ENCODE measurements at places on chromosomes 7 and 10. TPM values are rescaled to one million over a fixed set of nuclear protein-coding genes. Genes with fewer than 3 reads are reported as not detected.

DNA sequence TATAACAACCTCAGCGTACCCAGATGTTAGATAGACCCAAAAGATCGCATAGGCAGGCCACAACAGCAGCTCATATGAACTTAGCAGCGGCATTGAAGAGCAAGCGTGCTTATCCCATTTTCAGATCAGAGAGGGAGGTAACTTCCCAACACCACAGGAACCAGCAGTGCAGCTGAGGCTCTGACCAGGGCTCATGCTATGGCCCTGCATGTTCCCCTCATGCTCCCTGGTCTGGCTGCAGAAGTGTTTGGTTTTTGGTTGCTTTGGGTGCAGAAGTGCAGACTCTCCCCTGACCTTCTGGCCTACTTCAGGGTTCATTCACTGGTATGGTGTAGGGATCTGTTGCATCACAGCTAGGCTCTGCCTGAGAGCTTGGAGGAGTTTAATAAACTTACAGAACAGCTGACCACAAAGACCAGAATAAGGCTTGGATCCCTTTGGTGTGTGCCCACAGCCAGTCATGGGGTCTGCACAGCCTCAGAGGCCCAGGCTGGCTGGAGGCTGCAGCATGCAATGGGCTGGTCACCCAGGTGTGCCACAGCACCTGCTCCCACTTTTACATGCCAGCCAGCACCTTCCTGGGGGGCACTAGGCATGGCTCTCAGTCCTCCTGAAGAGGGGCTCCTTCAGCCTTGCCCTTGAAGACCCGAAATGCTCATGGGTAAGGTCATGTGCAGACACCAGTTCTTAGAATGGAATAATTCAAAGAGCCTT is 9.1 kb upstream of the CXCL12 start:
- no peaks in the 10 kb centered on the region for H3K36me3 ChIP-seq
- H3K4me1 ChIP-seq, result peaks cover 2% of the 10 kb centered on the region
- H3K27me3 ChIP-seq, result no peaks in the 10 kb centered on the region
- no peak for DNase-seq
- no peak overlapping the region for H3K27ac ChIP-seq

- no peaks in the 10 kb centered on the region for H3K27me3 ChIP-seq
- H3K27ac ChIP-seq, result peak overlapping the region; percentile 57
- DNase-seq, result no peak
- H3K36me3 ChIP-seq, result no peaks in the 10 kb centered on the region
- peaks cover 43% of the 10 kb centered on the region for H3K4me1 ChIP-seq
These were observed 178.4 kb downstream of the ARHGAP12 start for GRCh38 chr10:31749981-31750840.

- H3K27me3 ChIP-seq, result no peaks in the 10 kb centered on the region
- no peaks in the 10 kb centered on the region for H3K36me3 ChIP-seq
- peak; percentile 87 for DNase-seq
- no peak overlapping the region for H3K4me3 ChIP-seq
These were observed 67.3 kb upstream of the KLF6 start for GRCh38 chr10:3852147-3852904.

- no peak overlapping the region for H3K4me3 ChIP-seq
- H3K36me3 ChIP-seq, result no peaks in the 10 kb centered on the region
- no peak overlapping the region for H3K27ac ChIP-seq
- DNase-seq, result no peak
- H3K4me1 ChIP-seq, result no peaks in the 10 kb centered on the region
These were observed 96.5 kb upstream of the FAM20C start for GRCh38 chr7:95863-96260.

The ANXA8L1 gene
- total RNA-seq, result 8.6 TPM

- H3K4me1 ChIP-seq, result peaks cover 33% of the 10 kb centered on the region
- no peaks in the 10 kb centered on the region for H3K36me3 ChIP-seq
- DNase-seq, result no peak
- no peak overlapping the region for H3K27ac ChIP-seq
- H3K27me3 ChIP-seq, result no peaks in the 10 kb centered on the region
- H3K4me3 ChIP-seq, result no peak overlapping the region
These were observed 71.5 kb upstream of the NANOS1 start for GRCh38 chr10:118957966-118958365.

Measured in tibial nerve (tissue), 4 donors.